ENCODE measurements at places on chromosomes 12 and 14.
A peak's percentile ranks its signal among the peaks of the same experiment; 100 is the strongest.

GRCh38 chr14:80536456-80536855 lies 325.2 kb upstream of the DIO2 start:
- DNase-seq, result no peak

DNA sequence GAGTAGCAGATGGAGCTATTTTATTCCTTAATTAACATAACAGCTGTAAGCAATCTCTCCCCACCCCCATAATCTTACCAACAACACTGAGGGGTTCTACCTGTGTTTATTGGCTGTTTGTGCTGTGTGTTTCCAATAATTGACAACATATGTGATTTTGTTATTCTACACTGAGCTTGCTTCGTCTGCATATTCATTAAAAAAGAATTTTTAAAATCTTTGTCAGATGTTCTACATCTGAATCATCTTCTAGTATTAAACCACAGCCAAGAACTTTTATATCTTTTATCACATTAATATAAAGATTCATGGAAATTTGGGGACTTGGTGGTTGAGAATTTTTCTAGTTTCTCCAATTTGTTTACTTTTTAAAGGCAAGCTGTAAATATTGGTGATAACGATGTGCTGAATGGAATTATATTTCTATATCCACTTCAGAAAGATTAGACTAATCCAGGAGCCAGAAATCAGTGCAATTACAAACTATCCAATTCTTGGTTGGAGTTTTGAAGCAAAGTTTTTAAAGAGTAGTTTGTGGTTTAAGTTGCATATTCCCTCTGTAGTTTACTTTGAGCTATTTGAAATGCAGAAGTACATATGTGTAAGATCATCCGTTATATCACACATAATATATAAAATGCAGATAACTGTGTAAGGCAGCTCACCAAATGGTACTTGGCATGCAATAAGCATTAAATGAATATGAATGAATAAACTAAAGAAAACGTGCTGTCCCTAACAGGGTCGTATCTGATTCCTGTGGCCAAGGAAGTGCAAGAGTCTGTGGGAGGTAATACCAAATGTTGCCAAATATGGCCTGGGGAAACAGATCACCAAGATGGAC lies 206.9 kb downstream of the PELI2 start:
- no peak for DNase-seq

- DNase-seq, result peak; percentile 49
Observed at GRCh38 chr12:49776413-49776812, 35.1 kb downstream of the TMBIM6 start.

DNA sequence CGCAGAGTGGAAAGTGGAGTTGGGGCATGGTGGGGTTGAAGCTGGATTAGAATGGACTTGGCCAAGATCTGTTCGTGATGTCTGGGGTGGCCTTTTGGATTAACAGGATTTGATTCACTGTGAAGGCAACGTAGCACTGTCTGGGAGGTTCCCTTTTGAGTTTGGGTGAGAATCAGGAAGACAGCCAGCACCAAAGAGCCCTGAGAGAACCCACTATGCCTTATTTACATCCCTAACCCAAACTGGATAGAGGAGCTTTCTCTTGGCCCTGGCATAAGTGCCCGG lies 269.6 kb downstream of the ZFP36L1 start:
- DNase-seq, result no peak

- peak; percentile 44 for DNase-seq
Observed at GRCh38 chr14:58362798-58363412, 32.8 kb upstream of the TOMM20L start.

DNA sequence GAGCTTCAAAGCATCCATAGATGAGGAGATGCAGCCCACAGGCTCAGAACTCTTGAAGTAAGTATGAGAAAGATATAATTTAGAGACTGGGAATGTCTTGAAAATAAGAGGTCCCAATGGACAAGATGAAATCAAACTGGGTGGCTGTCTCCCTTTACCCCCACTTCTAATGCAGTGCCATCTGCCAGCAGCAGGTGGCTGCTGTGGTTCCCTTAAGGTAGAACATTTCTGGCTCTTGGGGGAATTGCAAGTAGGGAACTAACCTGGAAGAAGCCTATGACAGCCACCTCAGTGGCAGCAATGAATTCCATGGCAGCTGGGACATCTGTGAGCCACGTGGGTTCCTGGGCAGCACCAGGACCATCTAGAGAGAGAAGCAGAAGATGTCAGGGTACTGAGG lies 648 bp downstream of the ERP27 start:
- no peak for DNase-seq

- no peak for DNase-seq
Observed at GRCh38 chr14:59492384-59492783, 8.1 kb downstream of the JKAMP start.

All from CD4-positive, alpha-beta T cell treated with Interleukin-4 for 4 hours (primary cell).